ENCODE measurements at places on chromosomes 1 and 21.
A peak's percentile ranks its signal among the peaks of the same experiment; 100 is the strongest.

DNA sequence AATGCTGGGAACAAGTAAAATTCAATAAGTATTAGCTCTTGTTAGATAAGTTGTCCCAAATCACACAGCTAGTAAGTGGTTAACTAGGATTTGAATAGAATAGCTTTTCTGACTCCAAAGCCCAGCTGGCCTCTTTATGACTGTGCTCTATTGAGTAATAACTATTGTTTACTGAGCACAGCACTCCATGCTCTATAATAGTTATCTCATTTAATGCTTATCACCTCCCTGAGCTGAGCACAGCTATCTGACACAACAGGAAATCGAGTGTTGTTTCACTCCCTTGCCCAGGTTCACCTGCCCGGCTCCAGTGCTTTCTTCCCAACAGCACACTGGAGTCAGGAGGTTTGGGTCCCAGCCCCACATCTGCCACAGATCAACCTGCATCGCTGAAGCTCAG lies 38.8 kb upstream of the STMN1 start:
- no peak for DNase-seq

GRCh38 chr1:41101950-41102607 lies 80.6 kb upstream of the SLFNL1 start:
- DNase-seq, result peak; percentile 96

- peak; percentile 21 for DNase-seq
Measured at GRCh38 chr1:192401825-192402224, 85.0 kb downstream of the RGS21 start.

- no peak for DNase-seq
Measured at GRCh38 chr1:15963968-15964648, 11.8 kb downstream of the ZBTB17 start.
